Bladder microvascular endothelial cell (primary cell): ENCODE measurements at places on chromosomes 12 and 14. TPM values are rescaled to one million over a fixed set of nuclear protein-coding genes. Genes with fewer than 3 reads are reported as not detected.

Gene LMNTD1
- total RNA-seq, result not detected in 2 replicates

Gene CLEC4D
- not detected in 2 replicates for total RNA-seq

Gene ATXN7L3B
- total RNA-seq, result 13.8 and 24.9 TPM in 2 replicates

Gene MUCL1
- total RNA-seq, result not detected in 2 replicates

Gene CIDEB
- total RNA-seq, result 3.7 and 3.8 TPM in 2 replicates

Gene UNC79
- total RNA-seq, result 0.06 TPM in 1 of 2 replicates, not detected in the other

Gene MGAT4C
- 0.06 TPM in 1 of 2 replicates, not detected in the other for total RNA-seq

Gene BDKRB2
- 1.6 and 2.5 TPM in 2 replicates for total RNA-seq

Gene RNF212B
- not detected in 2 replicates for total RNA-seq

Gene ACOT6
- not detected in 2 replicates for total RNA-seq

Gene SVOP
- total RNA-seq, result not detected in 2 replicates

Gene CDCA3
- 7.0 and 13.4 TPM in 2 replicates for total RNA-seq

Gene OR4E2
- total RNA-seq, result not detected in 2 replicates

Gene PRIM1
- total RNA-seq, result 6.8 and 7.8 TPM in 2 replicates
